ENCODE measurements at places on chromosomes 2 and 18.

DNA sequence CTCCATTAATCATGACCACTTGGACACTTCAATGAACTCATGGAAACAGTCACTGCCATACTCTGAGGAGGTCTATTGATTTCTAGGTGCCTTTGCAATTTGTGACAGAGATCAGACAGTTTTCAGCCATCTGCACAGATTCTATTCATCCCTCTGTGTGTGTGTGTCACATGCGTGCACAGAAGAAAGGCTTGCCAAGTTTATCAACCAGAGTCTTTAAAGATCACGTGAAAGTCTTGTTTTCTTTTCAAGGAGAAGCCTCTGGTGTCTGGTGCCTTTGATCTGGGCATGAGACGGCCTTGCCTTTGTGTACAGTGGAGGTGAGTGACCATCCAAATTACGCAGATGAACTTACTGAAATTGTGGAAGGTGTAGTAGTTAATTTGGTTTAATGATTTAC, 164.2 kb downstream of the VAPA start:
- DNase-seq = no peak

DNA sequence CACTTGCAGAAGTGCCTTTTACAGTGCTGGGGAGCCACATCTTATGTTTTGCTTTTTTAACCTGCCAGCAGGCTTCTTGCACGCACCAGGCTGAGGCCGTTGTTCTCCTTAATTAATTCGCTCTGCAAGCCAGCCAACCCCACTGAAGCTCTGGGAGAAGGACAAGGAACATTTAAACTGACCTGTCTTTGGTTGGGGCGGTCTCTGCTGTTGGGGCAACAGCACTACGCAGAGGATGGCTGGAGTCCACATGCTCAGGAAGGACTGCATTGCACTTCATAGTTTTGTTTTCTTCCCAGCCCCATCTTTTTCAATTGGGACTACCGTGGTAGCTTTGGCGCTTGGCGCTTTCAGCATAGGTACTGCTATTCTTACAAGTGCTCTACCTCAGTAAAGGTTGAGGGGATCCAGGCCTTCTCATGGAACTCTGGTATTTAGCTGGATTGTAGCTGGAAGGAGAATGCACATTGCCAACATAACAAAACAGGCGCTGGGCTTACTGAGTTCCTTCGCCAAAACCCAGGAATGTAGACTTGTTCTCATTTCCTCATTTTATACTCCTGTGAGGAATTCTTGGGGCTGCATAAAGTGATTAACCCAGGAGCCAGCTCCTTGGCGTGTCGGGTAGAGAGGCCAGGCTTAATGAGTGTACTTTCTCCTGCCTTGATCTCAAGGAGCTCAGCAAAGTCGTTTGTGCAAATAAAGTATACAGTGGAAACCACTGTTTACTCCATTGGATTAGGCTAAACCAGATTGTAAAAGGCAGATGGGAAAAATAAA, 146.2 kb downstream of the PRKCE start:
- no peak for DNase-seq

GRCh38 chr2:37797081-37797480, 125.6 kb upstream of the CDC42EP3 start:
- DNase-seq = no peak

- no peak for DNase-seq
These were observed 2.3 kb downstream of the RFTN2 start for GRCh38 chr2:197673106-197673505.

- no peak for DNase-seq
These were observed 1.1 kb upstream of the HDHD2 start for GRCh38 chr18:47151439-47151838.

GRCh38 chr2:172977270-172978062, 98.2 kb upstream of the MAP3K20 start:
- DNase-seq = no peak

GRCh38 chr2:200713704-200714064, 98.0 kb upstream of the BZW1 start:
- DNase-seq = no peak

DNA sequence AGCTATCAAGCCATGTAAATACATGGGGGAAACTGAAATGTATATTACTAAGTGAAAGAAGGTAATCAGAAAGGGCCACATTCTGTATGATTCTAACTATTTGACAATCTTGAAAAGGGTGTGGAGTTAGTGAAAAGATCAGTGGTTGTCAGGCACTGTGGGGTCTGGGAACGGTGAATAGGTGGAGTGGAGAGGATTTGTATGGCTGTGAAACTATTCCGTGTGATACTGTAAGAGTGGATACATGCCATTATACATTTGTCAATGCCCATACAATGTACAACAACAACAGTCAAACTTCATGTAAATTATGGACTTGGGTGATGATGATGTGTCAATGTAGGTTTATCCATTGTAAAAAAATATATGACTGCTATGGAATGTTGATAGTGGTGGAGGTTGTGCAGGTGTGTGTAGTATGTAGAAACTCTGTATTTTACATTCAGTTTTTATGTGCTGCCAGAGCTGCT, 1116.2 kb downstream of the SUCLG1 start:
- DNase-seq = no peak

DNA sequence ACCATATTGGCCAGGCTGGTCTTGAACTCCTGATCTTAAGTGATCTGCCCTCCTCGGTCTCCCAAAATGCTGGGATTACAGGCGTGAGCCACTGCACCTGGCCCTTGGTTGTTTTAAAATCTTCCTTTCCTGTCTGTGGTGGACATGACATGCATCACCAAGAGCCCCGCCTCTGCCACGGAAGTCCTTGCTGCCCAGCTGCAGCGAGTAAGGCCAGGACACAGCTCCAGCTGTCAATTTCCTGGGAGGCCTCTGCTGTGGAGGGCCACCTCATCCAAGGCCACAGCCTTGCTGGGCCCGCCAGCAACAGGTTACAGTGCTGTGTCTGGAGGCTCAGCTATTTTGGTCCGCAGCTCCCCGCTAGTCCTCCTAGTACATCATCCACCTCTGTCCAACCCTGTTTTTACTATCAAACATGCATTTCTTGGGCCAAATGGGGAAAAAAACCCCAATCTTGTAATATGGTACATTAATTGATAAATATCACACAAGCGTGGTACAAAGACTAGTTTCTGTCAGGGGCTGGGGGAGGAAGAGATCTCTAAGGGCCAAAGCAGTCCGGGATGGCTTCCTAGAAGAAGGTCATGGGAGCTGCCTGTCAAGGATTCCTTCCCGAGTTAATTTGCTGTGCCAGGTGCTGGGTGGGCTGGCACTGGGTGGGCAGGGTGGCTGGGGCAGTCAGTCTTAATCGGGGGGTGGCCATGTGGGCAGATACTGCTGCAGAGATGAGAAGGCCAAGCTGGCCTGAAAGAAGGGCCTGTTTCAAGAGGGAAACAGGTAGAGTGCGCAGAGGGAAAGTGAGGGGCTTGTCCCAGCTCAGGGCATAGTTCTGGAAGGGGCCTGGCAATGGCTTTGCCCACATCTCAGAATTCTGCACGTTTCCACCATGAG, 100.5 kb downstream of the INHBB start:
- DNase-seq = no peak

GRCh38 chr2:241053576-241054251, 48.4 kb downstream of the MTERF4 start:
- DNase-seq = no peak

DNA sequence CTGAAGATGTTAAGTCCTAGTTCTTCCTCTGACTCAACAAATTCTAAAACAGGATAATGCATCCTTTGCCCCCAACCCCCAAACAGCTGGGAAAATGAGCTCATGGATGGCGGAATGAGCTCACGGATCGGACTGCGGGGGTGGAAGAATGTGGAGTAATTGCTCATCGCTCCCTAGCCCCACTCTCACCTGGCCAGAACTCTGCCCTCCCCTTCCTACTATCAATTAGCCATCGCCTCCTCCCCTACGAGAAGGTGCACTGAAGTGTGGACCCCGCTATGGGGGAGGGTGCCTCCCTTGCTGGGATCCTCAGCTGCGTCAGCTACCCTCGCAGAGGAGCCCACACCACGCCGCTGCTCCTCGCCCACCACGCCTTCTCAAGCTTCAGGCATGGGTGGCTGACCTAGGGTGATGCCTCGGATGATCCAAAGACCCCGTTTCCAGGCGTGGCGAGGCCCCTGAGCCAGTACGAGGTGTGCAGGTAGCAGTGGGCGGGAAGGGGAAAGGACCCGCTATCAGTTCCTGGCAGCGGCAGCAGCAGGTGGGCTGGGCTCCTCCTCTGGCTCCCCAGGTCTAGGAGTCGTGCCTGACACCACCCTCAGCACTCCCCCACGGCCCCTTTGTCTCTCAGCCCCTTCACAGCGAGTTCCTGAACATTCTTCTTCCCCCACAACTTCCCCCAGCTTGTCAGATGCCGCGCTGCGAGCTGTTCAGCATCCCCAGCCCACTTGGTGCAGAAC, 82.1 kb upstream of the POMC start:
- no peak for DNase-seq

Measured in AG20443 (cell line).